ENCODE measurements at places on chromosomes 2 and 18.

- DNase-seq, result no peak
Observed at GRCh38 chr18:25288340-25288938, 63.5 kb downstream of the ZNF521 start.

DNA sequence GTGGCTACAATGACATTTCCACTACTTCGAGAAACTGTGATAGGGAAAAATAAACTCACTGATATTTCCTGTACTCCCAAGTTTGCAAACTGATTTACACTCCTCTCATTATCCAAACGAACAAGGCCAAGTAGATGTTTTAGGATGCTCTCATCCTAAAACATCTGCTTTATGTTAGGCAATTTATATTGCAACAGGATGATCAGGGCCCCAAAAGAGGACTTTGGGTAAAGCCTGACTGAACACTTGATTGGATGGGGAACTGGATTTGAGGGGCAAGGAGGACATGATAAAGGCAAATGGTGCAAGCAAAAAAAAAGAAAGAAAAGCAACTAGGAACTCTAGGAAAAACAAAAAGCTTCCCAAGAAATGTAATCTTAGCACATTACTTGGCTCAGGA is 2.1 kb upstream of the HES6 start:
- DNase-seq, result no peak

GRCh38 chr2:169095621-169096105 is 26.3 kb downstream of the DHRS9 start:
- no peak for DNase-seq

GRCh38 chr2:79835911-79836310 is 323.1 kb downstream of the CTNNA2 start:
- DNase-seq, result no peak

DNA sequence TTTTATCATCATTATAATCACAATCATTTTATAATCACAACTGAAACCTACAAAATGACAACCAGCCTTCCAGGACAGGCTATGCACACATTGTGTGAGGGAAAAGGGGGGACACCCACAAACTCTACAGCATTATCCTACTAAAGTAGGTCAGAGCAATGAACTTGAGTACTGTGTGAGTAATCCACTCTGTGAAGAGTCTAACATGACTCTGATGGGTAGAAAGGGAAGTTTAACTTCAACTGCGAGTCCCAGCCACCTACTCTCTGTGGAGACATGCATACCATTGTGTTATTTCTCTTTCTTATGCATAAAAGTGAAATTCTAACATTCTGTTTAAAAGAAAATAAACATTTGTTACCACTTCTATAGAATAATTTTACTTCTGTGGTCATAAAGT is 177.9 kb downstream of the ZNF516 start:
- DNase-seq, result no peak

DNA sequence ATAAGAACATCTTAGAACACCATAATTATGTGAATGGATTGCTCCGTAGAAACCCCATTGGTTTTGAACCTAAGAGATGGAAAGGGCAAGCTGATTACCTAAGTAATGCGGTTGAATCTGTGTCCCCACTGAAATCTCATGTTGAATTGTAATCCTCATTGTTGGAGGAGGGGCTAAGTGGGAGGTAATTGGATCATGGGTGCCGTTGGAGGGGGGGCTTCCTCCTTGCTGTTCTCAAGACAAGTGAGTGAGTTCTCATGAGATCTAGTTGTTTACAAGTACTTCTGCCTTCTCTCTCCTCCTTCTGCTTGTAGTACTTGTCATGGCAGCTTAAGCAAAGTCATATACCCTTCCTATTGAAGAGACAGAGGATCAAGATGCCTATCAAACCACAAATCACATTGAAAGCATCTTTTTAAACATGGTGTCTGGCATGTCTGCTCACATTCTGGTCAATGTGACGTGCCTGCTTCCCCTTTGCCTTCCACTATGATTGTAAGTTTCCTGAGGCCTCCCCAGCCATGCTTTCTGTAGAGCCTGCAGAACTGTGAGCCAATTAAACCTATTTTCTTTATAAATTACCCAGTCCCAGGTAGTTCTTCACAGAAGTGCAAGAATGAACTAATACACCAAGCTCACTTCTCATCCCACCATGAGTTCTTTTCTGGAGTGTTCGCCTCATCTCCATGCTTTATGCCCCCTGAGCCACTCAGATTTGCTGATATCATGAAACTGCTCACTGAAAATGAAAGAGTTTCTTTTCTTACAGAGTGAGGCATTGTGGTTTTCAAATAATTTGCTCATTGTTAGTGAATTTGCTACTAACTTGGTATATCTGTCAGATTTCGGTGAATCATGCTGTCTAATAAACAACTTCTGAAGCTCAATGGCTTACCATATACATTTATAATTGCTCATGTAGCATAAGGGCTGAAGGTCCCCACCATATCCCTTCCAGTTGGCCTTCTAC is 23.6 kb downstream of the KCNE4 start:
- no peak for DNase-seq

DNA sequence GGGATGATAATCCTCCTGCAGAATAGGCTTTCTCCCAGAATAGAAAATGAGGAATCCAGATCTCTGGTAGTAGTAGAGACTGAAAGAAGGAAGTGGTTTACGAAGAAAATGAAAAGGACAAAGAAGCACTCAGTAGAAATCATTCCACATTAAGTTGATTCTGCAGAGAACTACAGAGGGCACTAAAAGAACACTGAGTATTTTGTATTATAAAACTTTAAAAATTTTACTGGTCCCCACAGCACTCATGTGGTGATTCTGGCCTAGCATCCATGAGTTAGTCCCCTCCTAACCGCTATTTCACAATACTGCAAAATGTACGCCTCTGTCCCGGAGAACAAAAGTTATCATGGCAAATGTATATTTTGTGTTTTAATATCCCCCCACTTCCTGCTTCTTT is 42.9 kb upstream of the SLC35F5 start:
- DNase-seq, result no peak

DNA sequence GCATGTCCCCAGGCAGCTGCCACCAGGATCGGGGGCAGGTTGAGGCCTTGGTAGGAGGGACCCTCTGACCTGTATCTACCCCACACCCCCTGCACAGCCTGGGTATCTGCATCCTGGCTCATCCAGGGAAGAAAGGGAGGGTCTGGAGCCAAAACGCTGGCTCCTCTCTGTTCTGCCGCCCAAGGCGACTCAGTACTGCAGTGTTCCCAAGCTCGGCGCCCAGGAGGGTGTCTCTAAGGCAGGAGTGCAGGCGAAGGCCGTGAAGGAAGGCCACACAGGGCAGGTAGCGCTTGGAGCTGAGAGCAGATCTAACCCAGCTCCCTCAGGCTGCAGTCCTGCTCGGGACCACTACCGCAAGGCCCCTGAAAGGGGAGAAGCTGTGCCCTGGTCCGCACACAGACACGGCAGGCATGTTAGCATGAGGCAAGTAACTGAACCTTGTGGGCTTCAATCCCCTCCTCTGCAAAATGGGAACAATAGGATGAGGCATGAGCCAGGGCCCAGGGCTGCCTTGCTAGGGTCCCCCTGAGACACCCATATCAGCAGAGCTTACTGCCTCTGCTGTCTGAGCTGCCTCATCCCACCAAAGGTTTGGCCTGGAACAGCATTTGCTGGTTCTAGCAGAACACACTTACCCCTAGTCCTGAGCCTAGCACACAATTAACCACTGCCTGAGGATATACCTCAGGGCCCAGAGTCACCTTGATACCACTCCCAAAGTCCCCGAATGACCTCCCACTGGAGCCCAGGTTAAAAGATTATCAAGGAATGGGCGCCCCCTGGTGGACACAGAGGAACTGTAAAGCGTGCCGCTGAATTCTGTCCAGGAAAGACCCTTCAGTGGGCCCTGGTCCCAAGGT is 6.5 kb downstream of the PTMA start:
- no peak for DNase-seq

DNA sequence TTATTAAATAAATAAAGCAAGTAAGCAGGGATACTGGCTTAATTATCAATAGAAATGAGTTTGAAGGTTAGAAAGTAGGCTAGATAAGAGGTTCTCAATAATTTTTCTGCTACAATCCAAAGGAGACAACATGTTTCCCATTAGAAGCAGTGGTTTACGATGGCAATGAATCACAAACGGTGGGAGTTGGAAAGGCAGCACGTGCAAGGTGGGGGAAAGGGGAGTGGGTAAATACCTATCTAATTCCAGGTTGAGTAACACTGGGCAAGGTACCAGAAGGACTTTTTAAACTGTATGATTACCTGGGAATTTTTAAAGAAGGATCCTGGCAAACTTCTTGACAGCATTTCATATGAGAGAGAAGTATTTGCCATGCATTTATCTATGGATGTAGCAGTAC is 289.9 kb downstream of the NBAS start:
- DNase-seq, result no peak

DNA sequence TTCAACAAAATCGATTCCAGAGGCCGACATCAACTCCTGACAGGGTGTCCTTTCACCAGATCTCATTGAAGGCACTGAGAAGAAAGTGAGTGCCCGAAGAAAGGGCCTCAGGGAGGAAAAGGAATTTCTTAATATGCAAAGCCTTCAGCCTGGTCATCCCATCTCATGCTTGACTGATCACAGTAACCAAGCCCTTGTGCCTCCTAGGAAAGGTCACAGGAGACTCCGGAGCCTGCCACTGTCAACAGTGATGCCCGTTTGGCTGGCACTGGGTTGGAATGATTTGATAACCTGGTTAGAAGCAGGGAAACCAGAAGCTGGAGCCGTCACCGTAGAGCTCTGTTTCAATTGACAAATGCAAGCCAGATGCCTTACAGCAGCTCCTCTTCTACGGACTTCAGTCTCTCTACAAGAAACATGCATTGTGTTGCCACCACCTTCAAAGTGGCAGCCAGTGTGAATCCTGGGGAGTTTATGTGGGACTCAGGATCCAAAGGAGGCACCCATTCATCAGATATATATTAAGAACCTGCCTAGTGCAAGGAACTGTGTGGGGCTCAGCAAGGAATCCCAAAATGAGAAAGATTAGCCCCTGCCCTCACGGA is 24.6 kb downstream of the COX7A2L start:
- DNase-seq, result no peak

- DNase-seq, result no peak
Observed at GRCh38 chr2:184481865-184482264, 116.5 kb upstream of the ZNF804A start.

GRCh38 chr2:108364676-108365297 is 13.0 kb upstream of the SULT1C4 start:
- no peak for DNase-seq

- no peak for DNase-seq
Observed at GRCh38 chr2:31244101-31244500, 10.1 kb downstream of the EHD3 start.

- peak; percentile 64 for DNase-seq
Observed at GRCh38 chr18:24397131-24397693, 412 bp downstream of the OSBPL1A start.

GRCh38 chr2:88036182-88036581 is 19.4 kb downstream of the KRCC1 start:
- no peak for DNase-seq

- no peak for DNase-seq
Observed at GRCh38 chr2:241788572-241788971, 11.9 kb downstream of the GAL3ST2 start.

GRCh38 chr2:96164459-96165184 is 19.4 kb upstream of the DUSP2 start:
- DNase-seq, result no peak

- no peak for DNase-seq
Observed at GRCh38 chr2:80141007-80141726, 163.4 kb downstream of the LRRTM1 start.

DNA sequence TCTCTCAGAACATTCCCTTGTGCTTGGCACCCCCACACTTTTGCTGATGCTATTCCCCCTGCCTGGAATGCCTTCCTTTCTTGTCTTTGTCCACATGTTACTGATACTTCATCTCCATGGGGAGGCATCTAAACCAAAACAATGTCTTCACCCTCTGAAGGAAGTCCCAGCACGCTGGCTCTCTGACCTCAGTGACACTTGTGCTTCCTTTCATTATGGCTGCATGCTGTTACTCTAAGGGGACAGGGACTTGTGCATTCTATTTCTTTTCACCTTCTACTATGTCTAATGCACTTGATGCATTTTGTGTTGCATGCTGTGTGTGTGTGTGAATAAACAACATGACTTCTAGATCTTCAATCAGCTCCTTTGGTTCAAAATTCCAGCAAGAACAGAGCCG is 24.6 kb downstream of the EFR3B start:
- no peak for DNase-seq

- no peak for DNase-seq
Observed at GRCh38 chr2:8570637-8571036, 111.2 kb upstream of the ID2 start.

DNA sequence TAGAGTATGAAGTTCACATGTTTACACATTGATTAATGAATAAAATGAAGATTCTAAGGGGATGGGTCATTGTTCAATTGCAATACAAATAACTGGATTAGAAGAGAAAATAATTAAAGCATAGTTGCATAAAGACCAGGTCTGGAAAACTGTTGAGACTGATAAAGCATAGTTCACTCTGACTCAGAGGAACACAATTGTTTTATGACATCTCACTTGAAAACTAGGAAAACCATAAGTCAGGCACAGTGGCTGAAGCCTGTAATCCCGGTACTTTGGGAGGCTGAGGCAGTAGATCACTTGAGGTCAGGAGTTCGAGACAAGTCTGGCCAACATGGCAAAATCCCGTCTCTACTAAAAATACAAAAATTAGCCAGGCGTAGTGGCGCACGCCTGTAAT is 46.7 kb downstream of the PLA2R1 start:
- no peak for DNase-seq

DNA sequence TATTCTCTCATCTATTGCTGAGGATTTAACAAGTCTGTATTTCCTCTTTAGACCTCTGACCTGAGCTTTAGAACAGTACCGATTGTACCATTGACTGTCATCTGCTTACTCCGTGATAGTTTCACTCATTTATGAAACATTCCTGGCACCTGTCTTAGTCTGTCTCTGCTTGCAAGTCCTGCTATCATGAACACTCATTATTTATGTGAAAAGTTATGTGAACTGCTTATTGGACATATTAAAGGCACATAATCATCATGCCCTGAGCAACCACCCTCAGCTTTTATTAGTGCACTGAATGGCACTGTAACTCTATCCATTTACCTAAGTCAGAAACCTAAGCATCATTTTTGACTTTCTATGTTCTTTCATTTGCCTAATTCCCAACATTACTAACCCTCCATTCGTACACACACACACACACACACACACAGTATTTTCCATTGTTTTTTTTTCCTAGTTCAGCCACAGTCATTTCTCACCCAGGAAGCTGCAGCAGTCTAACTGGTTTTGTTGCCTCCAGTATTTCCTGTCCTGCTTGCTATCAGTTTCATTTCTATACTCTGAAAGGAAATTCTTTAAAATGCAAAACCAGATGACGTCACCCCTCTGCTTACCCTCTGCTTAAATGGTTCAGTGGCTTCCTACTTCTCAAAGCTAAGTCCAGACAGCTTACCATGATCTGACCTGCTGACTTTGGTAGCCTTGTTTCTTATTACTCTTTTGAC is 146.1 kb downstream of the HAUS1 start:
- DNase-seq, result peak; percentile 47

- no peak for DNase-seq
Observed at GRCh38 chr2:131046028-131046917, 47.0 kb downstream of the FAM168B start.

- no peak for DNase-seq
Observed at GRCh38 chr2:12363569-12363968, 353.2 kb upstream of the TRIB2 start.

Data from forelimb muscle (tissue), 1 donor.